ENCODE measurements at places on chromosomes 11 and 22.
A peak's percentile ranks its signal among the peaks of the same experiment; 100 is the strongest.

GRCh38 chr11:1392111-1392510 is 2.4 kb downstream of the BRSK2 start:
- peaks cover 18% of the 10 kb centered on the region for H3K27me3 ChIP-seq
- no peaks in the 10 kb centered on the region for H3K36me3 ChIP-seq
- no peak for DNase-seq
- no peak overlapping the region for H3K4me3 ChIP-seq

- H3K27ac ChIP-seq, result no peak overlapping the region
- no peaks in the 10 kb centered on the region for H3K36me3 ChIP-seq
- peaks cover 38% of the 10 kb centered on the region for H3K27me3 ChIP-seq
- DNase-seq, result no peak
- no peak overlapping the region for H3K4me3 ChIP-seq
Measured at GRCh38 chr11:35590412-35590811, 27.8 kb upstream of the FJX1 start.

DNA sequence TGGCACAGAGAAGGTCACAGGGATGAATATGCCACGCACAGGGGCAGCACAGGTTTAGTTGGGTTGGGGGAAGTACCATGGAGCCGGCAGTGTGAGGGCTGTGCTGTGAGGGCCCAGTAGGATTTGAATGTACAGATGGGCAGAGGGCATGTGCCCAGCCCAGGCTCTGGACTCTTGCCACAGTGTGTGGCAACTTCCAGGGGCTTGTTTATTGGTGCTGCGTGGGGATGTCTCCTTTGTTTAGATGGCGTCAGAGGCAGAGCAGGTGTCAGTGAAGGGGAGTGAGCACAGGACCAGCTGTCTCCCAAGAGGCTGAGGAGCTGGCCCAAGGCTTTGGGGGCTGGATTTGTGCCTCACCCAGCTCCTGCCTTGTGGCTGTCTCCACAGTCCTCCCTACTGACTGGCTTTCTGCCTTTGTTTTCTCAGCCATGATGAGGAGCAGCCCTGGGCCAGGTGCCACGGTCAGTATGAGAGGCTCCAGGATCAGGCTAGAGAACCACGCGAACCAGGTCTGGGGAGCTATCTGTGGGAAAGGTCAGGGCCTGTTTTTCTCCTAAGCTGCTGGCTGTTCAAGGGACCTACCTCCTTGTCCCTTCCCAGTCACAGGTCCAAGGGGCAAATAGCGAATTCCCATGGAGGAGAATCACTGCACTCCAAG is 21.9 kb downstream of the SUN2 start:
- no peaks in the 10 kb centered on the region for H3K27me3 ChIP-seq
- DNase-seq, result no peak
- H3K4me1 ChIP-seq, result peaks cover 71% of the 10 kb centered on the region
- peak overlapping the region; percentile 92 for H3K27ac ChIP-seq
- H3K36me3 ChIP-seq, result peaks cover 80% of the 10 kb centered on the region

DNA sequence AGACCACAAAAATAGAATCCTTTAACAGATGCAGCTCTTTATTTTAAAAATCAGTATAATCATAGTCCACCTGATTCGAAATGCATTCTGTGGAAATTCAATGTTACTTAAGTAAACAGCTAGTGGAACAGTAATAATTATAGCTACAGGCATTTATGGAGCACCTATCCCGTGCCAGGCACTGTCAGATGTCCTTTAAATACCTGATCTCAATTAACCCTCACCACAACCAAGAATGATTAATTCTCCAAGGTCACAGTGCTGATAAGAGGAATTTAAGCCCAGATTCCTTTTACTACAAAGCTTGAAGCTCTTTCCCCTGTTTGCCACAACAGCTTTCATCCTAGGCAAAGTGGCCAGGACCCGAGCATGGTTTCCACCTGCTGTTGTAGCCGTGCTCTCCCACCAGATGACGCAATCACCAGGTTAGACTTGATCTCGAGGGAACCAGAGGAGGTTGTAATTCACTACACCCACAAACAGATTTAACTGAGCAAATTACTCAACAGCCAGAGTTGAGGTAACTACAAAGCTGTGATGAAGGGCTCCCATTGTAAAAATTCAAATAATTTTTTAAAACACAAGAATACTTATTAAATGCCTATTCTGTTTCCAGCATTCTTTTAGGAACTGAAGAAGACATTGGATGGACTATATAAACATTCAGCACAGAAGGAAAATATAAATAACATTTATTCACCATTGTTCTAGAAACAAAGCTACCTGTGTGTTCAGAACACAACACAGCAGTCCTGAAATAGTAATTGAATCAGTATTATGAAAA is 10.3 kb downstream of the PRDM10 start:
- peak; percentile 32 for DNase-seq
- no peak overlapping the region for H3K4me3 ChIP-seq
- H3K4me1 ChIP-seq, result peaks cover 33% of the 10 kb centered on the region
- peaks cover 6% of the 10 kb centered on the region for H3K36me3 ChIP-seq
- no peak overlapping the region for H3K27ac ChIP-seq

- H3K4me3 ChIP-seq, result no peak overlapping the region
- H3K4me1 ChIP-seq, result no peaks in the 10 kb centered on the region
- peaks cover 29% of the 10 kb centered on the region for H3K27me3 ChIP-seq
Measured at GRCh38 chr11:30489511-30489910, 96.6 kb downstream of the MPPED2 start.

DNA sequence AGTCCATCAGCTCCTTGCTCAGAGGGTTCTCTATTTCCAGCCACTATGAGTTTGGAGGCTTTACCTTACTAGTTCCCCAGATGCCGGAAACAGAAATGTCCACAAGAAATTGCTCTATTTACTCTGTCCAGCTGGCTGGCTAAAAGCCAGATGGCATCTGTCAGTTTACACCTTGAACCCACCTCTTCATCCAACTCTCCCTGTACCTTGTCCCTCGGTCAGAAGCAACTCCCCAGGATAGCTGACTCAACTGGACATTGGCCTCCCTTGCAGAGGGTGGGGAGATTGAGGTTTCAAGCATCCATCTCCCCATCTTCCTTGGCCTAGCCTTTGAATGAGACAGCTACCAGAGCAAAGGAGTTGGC is 1.7 kb downstream of the C2CD2L start:
- DNase-seq, result no peak
- H3K36me3 ChIP-seq, result peaks cover 2% of the 10 kb centered on the region
- peak overlapping the region; percentile 87 for H3K4me3 ChIP-seq
- peaks cover 57% of the 10 kb centered on the region for H3K4me1 ChIP-seq
- H3K27me3 ChIP-seq, result no peaks in the 10 kb centered on the region

DNA sequence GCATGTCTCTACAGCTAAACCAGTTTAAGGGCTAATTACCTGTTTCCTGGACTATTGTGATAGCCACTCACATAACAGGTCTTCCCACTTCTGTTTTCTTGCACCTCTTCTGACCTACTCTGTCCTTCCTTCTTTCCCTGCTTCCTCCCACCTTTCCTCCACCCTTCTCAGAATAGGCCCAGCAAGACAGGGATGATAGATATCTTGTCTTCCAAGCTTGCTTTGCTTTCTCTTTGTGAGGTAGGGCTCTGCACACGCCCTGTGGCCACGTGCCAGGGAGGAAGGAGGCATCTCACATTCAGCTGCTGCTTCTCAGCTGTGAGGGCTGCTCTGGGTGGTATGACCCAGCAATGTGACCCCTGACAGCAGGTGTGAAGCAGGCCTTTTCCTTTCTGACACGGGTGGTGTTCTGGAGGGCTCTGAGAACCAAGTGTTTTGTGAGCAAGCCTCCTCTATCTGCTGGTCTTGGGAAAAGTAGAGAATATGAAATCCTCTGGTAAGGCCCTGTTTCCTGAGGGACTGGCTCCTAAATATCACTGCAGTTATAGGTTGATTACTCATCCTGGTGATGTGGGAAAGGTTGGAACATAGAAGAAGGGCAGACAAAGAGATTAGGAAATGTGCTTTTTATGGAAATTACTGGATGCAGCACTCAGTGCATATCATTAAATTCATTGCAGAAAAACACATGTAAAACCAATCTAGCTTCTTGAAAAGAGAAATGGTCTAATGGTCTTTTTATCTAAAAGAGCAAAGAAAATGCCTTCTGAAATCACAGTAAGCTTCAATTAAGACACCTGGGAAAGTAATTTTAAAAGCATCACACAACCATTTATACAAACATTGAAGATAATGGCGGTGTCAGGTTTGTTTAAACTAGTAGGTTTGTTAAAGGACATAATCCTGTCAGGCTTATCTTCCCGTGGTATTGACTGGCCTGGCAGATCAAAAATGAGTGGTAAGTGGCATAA is 8.5 kb downstream of the AMOTL1 start:
- peaks cover 24% of the 10 kb centered on the region for H3K27me3 ChIP-seq
- H3K4me1 ChIP-seq, result peaks cover 12% of the 10 kb centered on the region
- no peaks in the 10 kb centered on the region for H3K36me3 ChIP-seq
- DNase-seq, result no peak

DNA sequence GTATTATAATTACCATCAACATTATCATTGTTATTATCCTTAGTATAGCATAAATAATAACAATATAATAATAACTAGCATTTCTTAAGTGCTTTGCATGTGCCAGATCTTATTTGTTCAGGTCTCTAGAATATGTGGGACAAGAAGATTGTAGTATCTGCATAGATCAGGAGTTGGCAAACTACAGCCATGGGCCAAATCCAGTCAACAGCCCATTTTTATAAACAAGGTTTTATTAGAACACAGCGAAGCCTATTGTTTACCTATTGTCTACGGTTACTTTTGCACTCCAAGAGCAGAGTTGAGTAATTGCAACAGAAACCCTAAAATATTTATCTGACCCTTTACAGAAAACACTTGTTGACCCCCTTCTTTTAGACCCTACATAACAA is 81.4 kb downstream of the SLC1A2 start:
- peaks cover 7% of the 10 kb centered on the region for H3K4me1 ChIP-seq
- H3K27ac ChIP-seq, result no peak overlapping the region
- no peak for DNase-seq
- no peaks in the 10 kb centered on the region for H3K27me3 ChIP-seq
- no peak overlapping the region for H3K4me3 ChIP-seq
- H3K36me3 ChIP-seq, result peaks cover 4% of the 10 kb centered on the region

- no peaks in the 10 kb centered on the region for H3K36me3 ChIP-seq
- peaks cover 8% of the 10 kb centered on the region for H3K27me3 ChIP-seq
- no peak overlapping the region for H3K4me3 ChIP-seq
Measured at GRCh38 chr11:95495706-95496105, 264.7 kb upstream of the SESN3 start.

GRCh38 chr11:97973352-97973857 is 1047.3 kb upstream of the CNTN5 start:
- no peaks in the 10 kb centered on the region for H3K36me3 ChIP-seq
- H3K4me3 ChIP-seq, result no peak overlapping the region
- H3K4me1 ChIP-seq, result no peaks in the 10 kb centered on the region
- DNase-seq, result no peak
- H3K27ac ChIP-seq, result no peak overlapping the region
